ENCODE measurements at places on chromosomes 6 and 20.
A peak's percentile ranks its signal among the peaks of the same experiment; 100 is the strongest.

DNA sequence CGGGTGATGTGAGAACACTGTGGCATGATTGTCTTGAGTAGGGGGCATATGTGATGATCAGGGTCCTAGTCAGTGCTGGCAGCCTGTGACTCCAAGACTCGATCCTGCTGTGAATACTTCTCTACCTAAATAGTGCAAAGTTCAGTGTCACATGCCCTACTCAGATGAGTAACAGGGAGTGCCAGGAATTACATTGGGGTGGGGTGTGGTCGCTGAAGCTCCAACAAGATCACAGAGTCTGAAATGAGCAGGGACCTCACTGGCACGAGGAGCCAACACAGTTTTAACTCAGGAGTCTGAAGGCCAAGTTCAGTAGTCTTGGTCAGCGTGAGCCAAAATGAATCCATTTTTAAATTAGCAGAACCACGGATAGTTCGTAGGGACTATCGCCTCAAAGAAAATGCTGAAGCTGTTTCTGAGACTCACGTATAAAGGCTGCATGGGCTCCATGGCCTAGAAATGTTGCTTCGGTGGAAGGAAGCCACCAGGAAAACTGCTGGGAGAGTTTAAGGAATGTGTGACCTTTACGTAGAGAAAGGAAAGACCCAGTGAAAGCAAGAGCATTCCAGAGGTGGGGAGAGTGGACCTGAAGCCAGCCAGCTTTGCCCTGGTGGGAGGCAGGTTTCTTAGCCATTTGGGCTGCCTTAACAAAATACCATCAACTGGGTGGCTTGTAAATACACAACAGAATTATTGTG lies 72.2 kb downstream of the RPP40 start:
- H3K36me3 ChIP-seq, result no peaks in the 10 kb centered on the region
- H3K4me1 ChIP-seq, result no peaks in the 10 kb centered on the region
- H3K27me3 ChIP-seq, result no peaks in the 10 kb centered on the region

- no peaks in the 10 kb centered on the region for H3K36me3 ChIP-seq
- no peaks in the 10 kb centered on the region for H3K27me3 ChIP-seq
- no peak overlapping the region for H3K4me3 ChIP-seq
- no peak for DNase-seq
These were observed 17.8 kb upstream of the COL19A1 start for GRCh38 chr6:69848552-69848951.

- H3K36me3 ChIP-seq, result no peaks in the 10 kb centered on the region
- H3K27ac ChIP-seq, result no peak overlapping the region
- no peak overlapping the region for H3K4me3 ChIP-seq
These were observed 70.8 kb downstream of the EYA4 start for GRCh38 chr6:133312006-133312405.

- H3K4me1 ChIP-seq, result no peaks in the 10 kb centered on the region
- H3K4me3 ChIP-seq, result no peak overlapping the region
These were observed 239.4 kb downstream of the PTPRK start for GRCh38 chr6:128280960-128281359.

DNA sequence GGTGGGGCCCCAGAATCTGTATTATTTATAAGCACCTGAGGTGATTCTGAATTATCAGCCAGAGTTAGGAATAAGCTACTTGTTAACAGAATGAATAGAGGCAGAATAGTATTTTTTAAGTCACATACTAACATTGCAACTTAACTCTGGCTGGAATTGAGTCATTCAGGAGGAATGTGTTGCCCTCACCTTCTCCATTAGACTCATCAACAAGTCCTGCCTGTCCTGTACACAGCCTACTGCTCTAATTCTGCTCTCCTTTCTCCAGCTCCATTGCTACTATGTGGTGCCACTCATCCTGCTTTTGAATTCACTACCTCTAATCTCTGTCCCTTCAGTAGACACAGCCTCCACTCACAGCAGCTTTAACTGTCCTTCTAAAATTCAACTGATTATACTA lies 669.4 kb downstream of the DHX35 start:
- H3K27me3 ChIP-seq, result no peaks in the 10 kb centered on the region
- no peak overlapping the region for H3K4me3 ChIP-seq
- no peak overlapping the region for H3K27ac ChIP-seq
- DNase-seq, result no peak
- H3K4me1 ChIP-seq, result no peaks in the 10 kb centered on the region

- no peak overlapping the region for H3K4me3 ChIP-seq
- no peaks in the 10 kb centered on the region for H3K4me1 ChIP-seq
- H3K36me3 ChIP-seq, result no peaks in the 10 kb centered on the region
- H3K27ac ChIP-seq, result no peak overlapping the region
These were observed 9.1 kb downstream of the GPR6 start for GRCh38 chr6:109987196-109987595.

- peak; percentile 34 for DNase-seq
- peak overlapping the region; percentile 92 for H3K27ac ChIP-seq
- peaks cover 14% of the 10 kb centered on the region for H3K4me1 ChIP-seq
- H3K4me3 ChIP-seq, result peak overlapping the region; percentile 80
- no peaks in the 10 kb centered on the region for H3K27me3 ChIP-seq
These were observed 516 bp downstream of the GTPBP2 start for GRCh38 chr6:43628393-43629103.

GRCh38 chr6:142395768-142396231 lies 94.0 kb downstream of the ADGRG6 start:
- peaks cover 4% of the 10 kb centered on the region for H3K4me1 ChIP-seq
- H3K27ac ChIP-seq, result no peak overlapping the region
- H3K36me3 ChIP-seq, result no peaks in the 10 kb centered on the region
- DNase-seq, result no peak
- H3K4me3 ChIP-seq, result no peak overlapping the region
- H3K27me3 ChIP-seq, result no peaks in the 10 kb centered on the region

- H3K4me3 ChIP-seq, result no peak overlapping the region
- H3K36me3 ChIP-seq, result no peaks in the 10 kb centered on the region
- no peaks in the 10 kb centered on the region for H3K4me1 ChIP-seq
- no peak overlapping the region for H3K27ac ChIP-seq
- DNase-seq, result no peak
These were observed 49.2 kb upstream of the TBC1D32 start for GRCh38 chr6:121383478-121383877.

GRCh38 chr6:161228921-161229591 lies 44.8 kb downstream of the AGPAT4 start:
- H3K27ac ChIP-seq, result peak overlapping the region; percentile 51
- H3K4me1 ChIP-seq, result no peaks in the 10 kb centered on the region
- H3K36me3 ChIP-seq, result no peaks in the 10 kb centered on the region
- H3K4me3 ChIP-seq, result peak overlapping the region; percentile 0
- DNase-seq, result peak; percentile 92
